ENCODE measurements at places on chromosomes 4 and X. TPM values are rescaled to one million over a fixed set of nuclear protein-coding genes. Genes with fewer than 3 reads are reported as not detected.

MAGEA12 gene
- not detected for total RNA-seq

ZNF157 gene
- not detected for total RNA-seq

MFAP3L gene
- total RNA-seq: 5.9 TPM

GASK1B gene
- total RNA-seq: 60.0 TPM

GAGE1 gene
- not detected for total RNA-seq

GPC4 gene
- 0.76 TPM for total RNA-seq

TNIP3 gene
- total RNA-seq: 0.13 TPM

SYTL5 gene
- total RNA-seq: under 0.01 TPM

ZNF630 gene
- 2.0 TPM for total RNA-seq

ZIC3 gene
- not detected for total RNA-seq

SHOX gene
- total RNA-seq: 2.2 TPM

TBX22 gene
- not detected for total RNA-seq

AFP gene
- 0.22 TPM for total RNA-seq

NCAPG gene
- total RNA-seq: 14.5 TPM

CDX4 gene
- total RNA-seq: not detected

TLR7 gene
- total RNA-seq: not detected

WDFY3 gene
- total RNA-seq: 89.0 TPM

MAGEA11 gene
- total RNA-seq: not detected

ACE2 gene
- not detected for total RNA-seq

ATP1B4 gene
- not detected for total RNA-seq

CCDC149 gene
- 15.7 TPM for total RNA-seq

ZC4H2 gene
- total RNA-seq: 10.9 TPM

TMSB15A gene
- 3.6 TPM for total RNA-seq

NEIL3 gene
- total RNA-seq: 8.2 TPM

RTL3 gene
- 1.6 TPM for total RNA-seq

GALNTL6 gene
- not detected for total RNA-seq

SCML1 gene
- 16.6 TPM for total RNA-seq

RGN gene
- 9.6 TPM for total RNA-seq

TMPRSS11D gene
- total RNA-seq: not detected

HELT gene
- total RNA-seq: not detected

NMU gene
- total RNA-seq: 0.13 TPM

DHRSX gene
- total RNA-seq: 14.9 TPM

PAGE4 gene
- total RNA-seq: not detected

CCKAR gene
- total RNA-seq: 0.91 TPM

KCND1 gene
- 0.43 TPM for total RNA-seq

ACSL4 gene
- 132 TPM for total RNA-seq

CT45A1 gene
- not detected for total RNA-seq

SPATA4 gene
- 0.13 TPM for total RNA-seq

MAGEA1 gene
- not detected for total RNA-seq

ARHGAP24 gene
- total RNA-seq: 19.8 TPM

EMCN gene
- total RNA-seq: 0.43 TPM

BMP3 gene
- total RNA-seq: not detected

SULT1E1 gene
- 0.22 TPM for total RNA-seq

PLAC1 gene
- not detected for total RNA-seq

IL2 gene
- total RNA-seq: not detected

AMOT gene
- 10.6 TPM for total RNA-seq

LAMTOR3 gene
- total RNA-seq: 68.9 TPM

C4orf51 gene
- not detected for total RNA-seq

ARFIP1 gene
- total RNA-seq: 46.0 TPM
